ENCODE measurements at places on chromosomes 2 and 18.

DNA sequence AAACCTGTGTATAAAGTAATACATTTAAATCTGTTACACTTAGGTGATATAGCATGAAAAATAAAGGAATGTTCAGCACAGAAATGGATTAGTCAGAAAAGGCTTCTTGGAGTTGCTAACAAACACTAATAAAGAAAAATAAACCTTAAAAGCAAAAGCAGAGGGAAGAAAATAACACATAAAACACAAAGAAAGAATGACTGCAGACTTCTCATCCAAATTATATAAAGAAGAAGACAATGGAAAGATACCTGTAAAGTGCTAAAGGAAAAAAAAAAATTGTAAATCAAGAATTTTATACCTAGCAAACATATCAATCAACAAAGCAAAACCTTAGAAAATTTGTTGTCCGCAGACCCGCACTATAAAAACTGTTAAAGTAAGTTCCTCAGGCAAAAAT is 63.6 kb downstream of the EXOC6B start:
- no peak for DNase-seq

- DNase-seq = no peak
Measured at GRCh38 chr2:38740851-38741731, 10.1 kb downstream of the SRSF7 start.

DNA sequence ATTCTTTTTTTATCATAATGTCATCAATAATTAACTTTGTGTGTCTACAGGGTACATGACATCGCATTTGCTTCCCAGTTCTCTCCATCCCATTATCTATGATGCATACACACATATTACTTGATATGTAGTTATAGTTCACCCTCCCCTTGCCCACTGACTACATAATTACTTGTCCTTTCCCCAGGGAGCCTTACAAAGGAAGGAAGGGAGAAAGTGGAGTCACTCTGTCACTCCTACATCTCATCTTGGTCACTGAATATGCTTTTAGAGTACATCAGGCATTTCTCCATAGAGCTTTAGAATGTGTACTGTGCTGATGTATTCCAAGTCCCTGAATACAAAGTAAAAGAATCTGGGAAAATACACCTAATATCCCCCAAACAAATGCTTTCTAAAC is 6.0 kb upstream of the DTNA start:
- no peak for DNase-seq

DNA sequence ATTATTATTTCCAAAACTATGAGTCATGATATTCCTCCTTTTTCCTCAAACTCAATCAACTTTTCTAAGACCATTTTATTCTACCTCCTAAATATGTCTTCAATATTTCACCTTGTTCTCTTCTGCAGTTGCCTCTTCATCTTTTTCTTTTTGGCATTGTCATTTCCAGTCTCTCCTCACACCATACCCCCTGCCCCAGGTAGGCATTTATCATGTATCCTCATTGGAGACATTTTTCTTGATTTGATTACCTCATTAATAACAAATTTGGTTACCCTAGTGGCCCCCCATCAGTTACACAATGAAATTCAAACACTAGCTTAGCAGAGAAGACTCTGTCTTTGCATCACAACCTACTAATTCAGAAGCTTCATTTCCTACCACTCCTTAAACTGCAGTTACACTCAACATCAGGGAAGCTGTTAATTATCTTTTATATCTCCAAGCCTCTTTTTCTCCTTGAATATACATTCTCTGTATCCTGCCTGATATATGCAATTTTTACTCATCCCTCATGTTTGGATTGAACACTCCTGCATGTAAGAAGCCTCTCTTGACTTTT is 133.0 kb downstream of the IKZF2 start:
- no peak for DNase-seq

DNA sequence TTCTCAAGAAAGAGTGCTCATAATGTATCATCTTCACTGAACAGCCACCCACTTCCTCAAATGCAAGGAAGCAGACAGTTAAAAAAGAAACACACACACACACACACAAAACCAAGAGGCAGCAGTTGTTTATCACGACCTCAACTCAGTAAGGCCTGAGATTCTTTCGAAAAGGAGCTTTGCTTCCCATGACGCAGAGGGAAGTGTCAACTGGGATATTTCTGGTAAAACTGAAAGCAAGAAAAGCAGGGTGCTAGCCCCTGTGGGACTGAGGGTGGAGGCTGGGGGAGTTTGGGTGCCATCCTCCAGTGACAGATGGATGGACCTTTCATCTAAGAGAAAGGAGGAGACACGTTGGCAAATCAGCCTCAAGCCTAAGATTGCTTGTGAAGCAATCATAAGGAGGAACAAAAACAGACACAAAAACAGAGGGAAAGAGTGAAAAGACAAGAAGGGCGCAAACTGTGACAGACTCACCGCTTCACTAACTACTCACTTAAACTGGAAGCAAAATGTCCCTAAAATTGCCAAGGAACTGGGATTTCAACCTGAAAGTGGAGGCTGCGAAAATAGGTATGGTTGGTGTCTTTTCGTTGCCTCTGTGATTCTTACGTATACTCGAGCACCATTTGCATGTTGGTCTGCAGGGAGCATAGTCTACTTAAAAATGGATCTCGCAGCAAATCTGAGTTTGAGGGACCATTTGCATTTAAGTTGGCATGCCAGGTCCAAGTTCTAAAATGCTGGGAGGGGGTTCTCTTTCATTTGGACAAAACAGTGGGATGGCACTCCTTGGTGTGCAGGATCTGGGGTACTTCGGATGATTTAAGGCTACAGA is at the start of gene ARHGAP25:
ARHGAP25 (plus strand) TSS at position 124 of the 838 bp plus-strand sequence; CDS start at position 513, 389 bp downstream.
- DNase-seq = no peak

DNA sequence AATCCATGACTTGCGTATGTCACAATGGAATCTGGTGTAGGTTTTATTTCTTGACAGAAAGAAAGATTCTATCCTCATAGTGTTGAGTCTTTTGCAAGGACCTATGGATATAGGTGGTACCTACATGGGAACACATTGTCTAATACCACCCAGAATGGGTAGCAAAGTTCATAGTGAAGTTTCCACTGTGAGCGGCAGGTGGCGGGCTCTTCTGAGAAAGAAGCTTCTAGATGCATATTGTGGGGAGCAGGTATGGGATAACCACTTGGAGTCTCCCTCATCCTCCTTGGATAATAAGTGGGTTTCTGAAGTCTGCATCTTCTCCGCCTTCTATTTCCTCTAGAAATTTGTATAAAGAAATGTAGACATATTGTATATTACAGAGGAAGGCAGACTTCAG is 44.9 kb downstream of the LINC00305 start:
- DNase-seq = no peak

GRCh38 chr2:52336951-52337350 is 1305.0 kb upstream of the NRXN1 start:
- no peak for DNase-seq

DNA sequence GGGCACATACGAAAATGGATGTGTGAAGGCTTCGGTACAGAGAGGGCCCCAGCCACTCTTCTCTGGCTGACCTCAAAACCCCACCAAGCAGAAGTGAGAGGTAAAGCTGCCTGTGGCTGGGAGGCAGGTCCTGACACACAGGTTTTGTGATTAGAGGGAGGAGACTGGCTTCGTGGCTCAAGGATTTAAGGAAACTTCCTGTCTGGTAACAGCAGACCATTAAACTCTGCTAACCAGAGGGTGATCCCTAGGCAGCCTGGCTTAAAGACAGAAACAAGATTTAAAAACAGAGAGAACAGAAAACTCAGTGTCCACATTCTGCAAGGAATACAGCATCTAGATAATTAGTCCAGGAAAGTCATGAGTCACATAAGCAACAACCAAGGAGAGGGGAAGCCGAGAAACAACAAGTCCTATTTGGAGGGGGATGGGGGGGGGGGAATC is 101.9 kb downstream of the NFATC1 start:
- no peak for DNase-seq

- DNase-seq = peak; percentile 8
Measured at GRCh38 chr18:54672846-54673475, 81.9 kb downstream of the DYNAP start.

DNA sequence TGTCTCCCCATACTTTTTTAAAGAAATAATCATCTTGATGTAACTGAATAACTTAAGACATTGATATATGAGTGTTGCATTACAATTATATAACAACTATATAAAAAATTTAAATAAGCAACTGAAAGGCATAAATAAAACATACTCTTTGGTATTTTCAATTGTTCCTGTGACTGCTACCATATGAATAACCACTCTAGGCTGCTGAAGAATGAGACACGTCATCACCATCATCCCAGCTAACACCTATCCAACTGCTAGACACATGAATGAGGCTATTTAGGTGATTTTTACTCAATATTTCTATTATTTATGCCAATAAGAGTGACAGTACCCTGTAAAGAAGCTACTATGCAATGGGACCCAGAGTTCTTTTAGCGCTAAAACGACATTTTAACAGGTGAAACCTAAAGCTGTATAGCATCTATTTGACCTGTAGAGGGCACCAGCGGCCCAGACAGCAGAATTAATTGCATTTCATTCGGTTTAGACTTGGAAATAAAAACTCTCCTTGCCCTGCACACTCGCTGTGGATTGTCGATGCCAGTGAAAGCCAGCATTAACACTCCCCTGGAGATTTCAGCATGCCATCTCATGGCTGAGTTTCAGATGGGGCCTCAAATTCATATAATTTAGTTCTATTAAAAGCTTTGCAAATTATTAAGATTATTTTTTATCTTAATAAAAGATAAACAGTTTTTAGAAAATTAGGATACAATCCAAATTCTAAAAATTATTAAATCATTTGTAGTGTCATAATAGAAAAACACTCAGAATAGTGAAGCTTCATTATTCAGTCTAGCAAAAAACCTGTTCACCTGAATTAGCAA is 89.4 kb upstream of the MAP2 start:
- DNase-seq = no peak

GRCh38 chr2:181457741-181458425 is 697 bp downstream of the ITGA4 start:
- DNase-seq = no peak

GRCh38 chr18:36685580-36685979 is 143.2 kb downstream of the TPGS2 start:
- no peak for DNase-seq

GRCh38 chr2:158600155-158600802 is 143.5 kb downstream of the PKP4 start:
- peak; percentile 73 for DNase-seq

DNA sequence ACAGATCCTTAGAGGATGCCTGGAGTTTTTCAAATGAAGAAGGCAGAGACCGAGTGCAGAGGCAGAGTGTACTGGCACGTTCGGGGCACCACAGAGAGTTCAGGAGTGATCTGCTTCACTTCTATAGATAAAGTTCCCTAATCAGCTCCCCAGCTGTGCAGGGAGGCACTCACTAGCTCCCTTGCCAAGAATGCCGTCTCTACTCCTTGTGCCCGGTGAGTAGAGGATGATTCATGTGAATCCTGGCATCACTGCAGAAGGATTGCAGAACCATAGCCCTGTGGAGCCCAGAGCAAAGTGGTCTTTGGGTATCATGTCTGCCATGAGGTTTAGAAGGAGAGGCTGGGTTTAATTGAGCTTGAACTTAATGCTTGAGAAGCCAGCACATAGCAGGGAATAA is 510.1 kb upstream of the RAB6C start:
- DNase-seq = no peak

DNA sequence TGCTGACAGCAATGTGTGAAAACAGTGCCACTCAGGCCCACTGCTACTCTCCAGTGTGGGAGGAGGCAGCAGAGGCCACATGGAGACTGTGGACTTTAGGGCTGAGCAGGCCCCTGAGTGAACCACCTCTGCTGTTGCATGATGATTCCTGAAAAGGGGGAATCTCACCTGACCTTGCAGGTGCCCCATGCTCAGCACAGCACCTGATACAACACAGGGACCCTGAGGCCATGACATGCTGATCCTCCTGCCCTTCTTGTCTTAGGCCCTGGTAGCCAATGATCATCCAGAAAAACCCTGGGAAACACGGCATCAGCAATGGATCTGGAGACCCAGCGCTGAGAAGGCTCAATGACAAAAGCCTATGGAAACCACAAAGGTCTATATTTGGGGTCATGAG is 446.8 kb upstream of the MYT1L start:
- DNase-seq = no peak

DNA sequence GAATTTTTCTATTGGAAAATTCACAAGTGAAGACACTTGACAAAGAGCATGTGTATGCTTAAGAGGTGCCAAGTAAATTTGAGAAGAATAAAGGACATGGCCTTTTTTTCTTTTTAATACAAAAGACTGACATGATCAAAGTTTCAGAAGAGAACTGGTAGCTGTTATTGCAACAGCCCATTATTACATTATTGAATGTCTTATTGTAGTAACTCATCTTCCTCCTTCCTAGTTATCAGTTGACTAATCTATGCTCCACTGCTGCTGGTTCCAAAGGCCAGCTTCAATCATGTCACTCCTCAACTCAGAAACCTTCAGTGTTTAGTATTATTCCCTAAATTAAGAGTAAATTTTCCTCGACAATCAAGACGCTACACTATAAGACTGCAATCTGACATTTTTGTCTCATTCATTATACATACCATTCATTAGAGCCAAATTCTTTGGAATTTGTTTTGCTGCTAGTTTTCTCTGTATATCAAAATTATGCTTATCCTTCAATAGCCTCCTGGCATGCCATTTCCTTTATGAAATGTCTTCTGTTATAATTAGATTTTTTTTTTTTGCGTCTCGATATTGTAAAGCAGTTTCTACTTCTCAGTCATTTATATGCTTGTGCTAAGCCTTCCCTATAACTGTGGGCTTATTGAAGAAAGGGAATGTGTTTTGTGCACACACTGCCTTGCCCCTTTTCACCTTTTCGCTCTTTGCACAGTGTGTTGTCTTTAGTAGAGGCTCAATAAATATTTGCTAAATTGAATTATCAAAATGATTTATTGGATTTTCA is 27.9 kb downstream of the ITGA4 start:
- DNase-seq = no peak

DNA sequence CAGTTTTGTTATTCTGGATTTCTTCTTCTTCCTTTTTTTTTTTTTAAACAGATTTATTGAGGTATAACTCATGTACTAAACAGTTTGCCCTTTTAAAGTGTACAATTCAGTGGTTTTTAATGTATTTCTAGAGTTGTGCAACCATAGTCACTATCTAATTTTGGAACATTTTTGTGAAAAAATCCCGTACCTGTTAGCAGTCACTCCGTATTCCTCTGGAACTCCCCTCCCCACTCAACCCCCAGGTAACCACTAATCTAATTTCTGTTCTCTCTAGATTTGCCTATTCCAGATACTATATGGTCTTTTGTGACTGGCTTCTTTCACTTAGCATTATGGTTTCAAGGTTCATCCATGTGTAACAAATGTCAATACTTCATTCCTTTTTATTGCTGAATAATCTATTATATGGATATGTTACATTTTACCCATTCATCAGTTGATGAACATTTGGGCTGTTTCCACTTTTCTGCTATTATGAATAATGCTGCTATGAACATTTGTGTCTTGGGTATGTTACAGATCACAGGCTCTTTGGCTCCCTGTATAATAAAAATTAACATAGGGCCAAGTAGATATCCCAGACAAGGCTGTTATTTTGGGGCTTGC is 21.9 kb downstream of the EHBP1 start:
- no peak for DNase-seq

GRCh38 chr2:229342376-229342775 is 71.3 kb upstream of the PID1 start:
- no peak for DNase-seq

Data from skeletal muscle cell (primary cell).